ENCODE measurements at places on chromosomes 2 and 18.

- DNase-seq = no peak
These were observed 42.1 kb downstream of the FARSB start for GRCh38 chr2:222613715-222614331.

DNA sequence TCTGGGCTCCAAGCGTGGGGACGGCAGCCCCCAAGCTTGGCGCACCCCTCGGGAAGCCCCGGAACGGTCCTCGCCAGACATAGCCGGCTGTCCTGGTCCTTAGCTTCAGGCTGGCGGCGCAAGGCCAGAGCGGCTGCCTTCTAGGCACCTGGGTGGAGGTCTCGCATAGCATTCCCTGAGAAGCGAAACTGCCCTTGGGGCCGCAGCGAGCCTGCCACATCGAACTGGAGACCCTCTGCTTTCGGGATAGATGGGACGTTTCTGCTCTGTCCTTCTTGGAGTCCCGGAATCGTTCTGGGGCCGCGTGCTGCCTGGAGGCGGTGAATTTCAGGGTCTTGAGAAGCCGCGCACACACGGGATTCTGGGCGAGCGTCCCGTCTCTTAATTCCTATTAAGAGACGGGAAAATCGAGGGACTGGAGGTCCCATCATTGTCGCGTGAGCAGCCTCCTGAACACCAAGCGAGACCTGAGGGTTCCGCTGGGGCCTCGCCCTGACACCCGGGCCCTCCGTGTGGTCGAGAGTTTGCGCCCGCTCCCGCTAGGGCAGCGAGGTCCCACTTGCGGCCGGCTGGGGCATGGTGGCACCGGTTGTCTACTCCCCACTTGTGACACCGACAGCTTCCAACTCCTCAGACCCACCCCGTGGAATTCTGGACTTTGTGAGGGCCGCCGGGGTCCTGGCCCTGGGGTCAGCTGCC, 9.7 kb upstream of the EN1 start:
- DNase-seq = no peak

DNA sequence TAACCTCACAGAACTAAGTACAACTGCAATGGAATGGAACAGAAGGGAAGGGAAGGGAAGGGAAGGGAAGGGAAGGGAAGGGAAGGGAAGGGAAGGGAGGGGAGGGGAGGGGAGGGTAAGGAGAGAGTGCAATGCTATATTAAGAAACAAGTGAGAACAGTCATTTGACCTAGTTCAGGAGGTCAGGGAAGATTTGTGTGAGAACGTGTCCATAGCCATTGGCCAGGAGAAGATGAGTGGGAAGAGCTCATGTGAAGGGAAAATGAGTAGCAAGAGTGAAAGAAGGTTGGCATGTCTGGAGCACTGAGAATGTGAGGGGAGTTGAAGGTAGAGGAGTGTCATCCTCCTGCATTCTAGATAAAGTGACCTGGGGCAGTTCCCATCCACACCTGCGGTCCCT, 481.6 kb downstream of the IRS1 start:
- DNase-seq = no peak

GRCh38 chr2:210460322-210461227, 16.0 kb downstream of the LANCL1 start:
- no peak for DNase-seq

DNA sequence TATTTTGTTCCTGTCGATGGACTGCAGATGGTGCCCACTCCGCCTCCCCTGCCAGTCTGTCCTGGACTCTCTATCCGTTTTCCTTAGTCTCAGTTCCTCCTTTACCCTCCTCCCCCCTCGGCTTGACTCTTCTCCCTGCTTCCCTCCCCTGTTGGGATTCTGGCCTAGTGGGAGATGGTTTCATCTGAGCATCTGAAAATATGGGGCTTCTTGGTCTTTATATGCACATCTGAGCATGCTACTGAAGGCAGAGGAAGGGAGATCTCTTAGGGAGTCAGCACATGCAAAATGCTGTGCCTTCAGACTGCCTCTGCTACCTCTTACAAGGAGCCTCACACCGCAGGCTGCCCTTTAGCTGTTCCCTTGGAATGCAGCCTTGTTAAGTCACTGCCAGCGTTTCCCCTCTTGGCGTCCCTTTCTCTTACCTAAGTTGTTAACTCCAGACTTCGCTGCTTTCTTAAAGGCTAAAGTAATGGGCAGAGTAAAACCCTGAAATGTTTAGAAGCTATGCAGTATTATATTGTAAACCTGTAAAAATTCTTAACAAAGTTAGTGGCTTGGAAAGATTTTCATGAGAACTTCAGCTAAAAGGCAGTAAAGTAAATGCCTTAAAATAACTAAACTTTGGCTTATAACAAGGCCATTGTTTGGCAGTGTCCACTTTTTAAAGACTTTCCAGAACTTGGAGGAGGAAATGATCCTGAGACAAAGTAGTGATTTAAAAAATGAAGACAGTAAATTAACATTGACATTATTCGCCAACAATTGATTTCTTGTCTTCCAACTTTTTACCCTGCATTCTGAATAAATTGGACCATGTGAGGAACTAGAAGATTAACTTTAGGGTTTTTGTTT, 49.8 kb downstream of the LDLRAD4 start:
- no peak for DNase-seq

DNA sequence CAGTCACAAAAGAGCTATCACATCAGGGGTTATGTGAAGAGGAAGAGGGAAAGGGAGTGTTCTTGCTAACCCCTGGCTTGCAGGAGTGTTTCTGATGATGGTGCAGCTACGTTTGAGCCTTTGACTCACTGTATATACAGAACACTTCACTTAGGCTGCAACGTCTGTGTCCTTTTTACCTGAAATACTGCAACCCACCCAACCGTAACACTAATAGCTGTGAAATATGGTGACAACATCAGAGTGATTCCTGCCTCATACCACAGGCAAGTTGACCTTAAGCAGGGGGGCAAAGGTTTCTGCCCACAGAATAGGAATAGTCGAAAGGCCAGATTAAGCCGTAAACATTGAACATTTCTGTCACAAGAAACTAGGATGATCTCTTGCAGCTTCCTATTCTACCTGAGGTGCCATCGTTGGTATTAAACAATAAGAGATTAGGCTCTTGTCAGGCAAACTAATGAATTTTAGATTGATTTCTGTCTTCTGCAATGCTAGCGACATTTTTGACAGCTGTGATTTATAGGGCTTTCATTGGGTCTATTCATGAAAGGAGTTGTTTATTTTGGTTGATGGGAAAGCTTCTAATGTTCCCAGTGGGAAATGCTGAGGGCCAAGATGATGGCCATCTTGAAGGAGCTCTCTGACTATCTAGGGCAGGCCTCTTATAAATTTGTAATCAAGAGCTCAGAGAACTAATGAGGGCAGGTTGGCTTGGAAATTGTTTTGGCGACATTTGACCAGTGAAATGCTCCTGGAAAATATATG, 316.8 kb downstream of the PIK3C3 start:
- no peak for DNase-seq

- DNase-seq = no peak
These were observed 61.7 kb downstream of the TCF7L1 start for GRCh38 chr2:85194780-85195480.

DNA sequence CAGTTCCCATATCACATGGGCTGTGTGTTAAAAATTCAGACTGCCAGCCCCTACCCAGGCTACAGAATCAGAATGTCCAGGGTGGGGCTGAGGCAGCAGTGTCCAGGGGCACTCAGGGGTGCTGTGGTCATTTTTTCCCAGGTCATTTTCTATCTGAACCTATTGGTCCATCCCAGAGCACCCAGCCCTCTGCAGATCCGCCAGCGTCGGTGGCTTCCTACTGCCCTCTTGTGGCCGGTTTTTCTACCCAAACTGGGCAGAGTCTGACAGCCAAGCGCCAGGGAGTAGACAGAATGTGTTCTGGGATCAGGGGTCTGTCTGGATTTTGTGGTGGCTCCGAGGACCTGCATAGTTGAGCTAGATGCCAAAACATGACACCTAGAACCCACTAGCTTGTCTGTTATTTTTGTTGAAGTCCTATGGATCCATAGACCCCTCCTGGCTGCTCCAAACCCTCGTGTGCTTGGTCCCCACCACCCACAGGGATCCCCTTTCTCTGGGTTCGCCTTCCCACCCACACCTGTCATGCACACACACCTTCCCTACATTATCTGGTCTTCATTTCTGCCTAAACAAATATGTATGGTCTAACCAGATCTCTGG, 34.1 kb upstream of the RMDN2 start:
- no peak for DNase-seq

DNA sequence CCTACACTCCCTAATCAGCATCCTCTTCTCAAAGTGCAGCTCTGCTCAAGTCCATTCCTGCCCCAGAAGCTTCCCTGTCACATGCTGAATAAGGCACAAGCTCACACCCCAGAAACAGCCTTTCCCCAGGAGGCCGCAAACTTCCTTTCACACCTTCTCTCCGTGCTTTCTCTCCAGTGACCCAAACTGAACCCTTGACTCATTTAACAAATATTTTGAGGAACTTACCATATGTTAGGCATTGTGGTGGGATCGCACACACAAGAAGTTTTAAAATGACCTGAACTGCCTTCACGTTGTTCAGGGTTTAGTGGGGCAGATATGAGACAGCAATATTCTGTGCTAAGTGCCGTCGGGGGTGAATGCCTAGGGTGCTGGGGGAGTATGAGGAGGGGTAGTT, 161.3 kb downstream of the INSIG2 start:
- peak; percentile 33 for DNase-seq

DNA sequence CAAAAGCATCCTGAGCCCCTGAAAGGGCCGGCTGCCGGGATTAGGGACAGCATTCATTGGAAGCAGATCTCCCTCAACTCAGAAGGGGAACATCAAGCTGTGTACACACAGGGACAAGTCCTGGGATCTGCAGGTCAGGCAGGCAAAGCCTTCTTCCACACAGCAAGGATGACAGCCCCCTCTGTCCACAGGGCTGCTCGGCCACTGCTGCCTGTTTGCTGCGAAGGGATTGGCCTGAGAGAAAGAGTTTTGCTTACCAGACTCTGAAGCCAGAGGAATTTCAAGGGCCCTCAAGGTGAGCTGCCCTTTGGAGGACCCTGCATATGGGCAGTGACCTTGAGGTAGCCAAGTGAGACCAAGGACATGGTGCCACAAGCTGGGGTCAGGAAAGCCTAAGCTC, 11.1 kb downstream of the ZBTB7C start:
- DNase-seq = no peak

GRCh38 chr2:101466426-101466825, 8.5 kb downstream of the RFX8 start:
- no peak for DNase-seq

- no peak for DNase-seq
These were observed 530.0 kb upstream of the ID2 start for GRCh38 chr2:8151888-8152287.

GRCh38 chr18:48796491-48797205, 154.1 kb downstream of the SMAD7 start:
- no peak for DNase-seq

GRCh38 chr18:65975536-65975935, 224.7 kb downstream of the CDH7 start:
- no peak for DNase-seq

- peak; percentile 38 for DNase-seq
These were observed 580 bp upstream of the NDUFV2 start for GRCh38 chr18:9101730-9102507.

DNA sequence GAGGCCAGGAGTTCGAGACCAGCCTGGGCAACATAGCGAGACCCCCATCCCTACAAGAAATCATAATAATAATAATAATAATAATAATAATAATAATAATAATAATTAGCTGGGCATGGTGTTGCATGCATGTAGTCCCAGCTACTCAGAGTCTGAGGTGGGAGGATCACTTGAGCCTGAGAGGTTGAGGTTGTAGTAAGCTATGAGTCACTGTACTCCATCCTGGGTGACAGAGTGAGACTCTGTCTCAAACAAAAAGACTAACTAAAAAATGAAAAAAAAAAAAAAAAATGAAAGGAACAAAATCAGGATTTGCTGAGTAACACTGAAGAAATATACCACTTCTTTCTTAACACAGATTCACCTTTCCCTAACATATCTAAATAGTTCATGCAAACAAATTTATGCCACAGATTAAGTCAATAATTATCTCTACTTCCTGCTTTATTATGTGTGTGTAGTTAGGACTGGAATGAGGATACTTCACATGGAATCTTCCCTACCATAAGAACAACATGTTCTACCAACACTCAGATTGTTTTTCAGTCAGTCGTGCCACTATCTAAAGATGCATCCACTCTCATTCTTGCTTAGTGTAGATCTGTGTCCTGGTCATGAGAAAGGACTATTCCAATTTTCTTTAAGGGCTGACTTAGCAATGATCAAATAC, 928.7 kb downstream of the SLC4A3 start:
- DNase-seq = no peak

DNA sequence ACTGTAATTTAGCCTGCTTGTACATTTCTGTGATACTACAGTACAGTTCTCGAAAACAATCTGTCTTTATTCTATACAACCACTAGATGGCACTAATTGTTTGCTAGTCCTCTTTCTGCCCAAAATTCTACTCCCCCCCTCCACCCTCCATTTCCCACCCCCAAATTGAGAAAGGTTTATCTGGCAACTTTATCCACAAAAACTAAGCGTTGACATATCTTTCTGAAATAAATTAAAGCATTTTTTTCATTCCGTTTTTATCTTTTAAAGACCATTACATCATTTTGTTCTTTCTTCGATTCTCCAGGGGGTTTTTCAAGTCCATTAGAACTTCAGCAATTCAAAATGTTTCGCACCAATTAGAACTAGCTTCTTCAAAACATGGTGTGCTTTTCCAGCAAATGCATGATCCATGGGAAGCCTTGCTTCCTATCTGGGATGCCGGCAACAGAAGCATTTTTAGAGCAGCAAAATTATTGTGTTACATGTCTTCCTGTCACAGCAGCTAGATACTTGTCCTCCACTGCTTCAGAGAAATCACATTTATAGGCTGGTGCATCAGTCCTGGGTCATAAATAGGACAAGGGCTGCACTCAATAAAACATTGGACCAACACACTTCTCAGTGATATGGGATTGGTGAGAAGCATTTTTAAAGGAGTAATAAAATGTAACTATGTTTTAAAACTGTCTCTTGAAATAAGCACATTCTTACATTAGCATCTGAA, 241.3 kb downstream of the PAX3 start:
- no peak for DNase-seq

DNA sequence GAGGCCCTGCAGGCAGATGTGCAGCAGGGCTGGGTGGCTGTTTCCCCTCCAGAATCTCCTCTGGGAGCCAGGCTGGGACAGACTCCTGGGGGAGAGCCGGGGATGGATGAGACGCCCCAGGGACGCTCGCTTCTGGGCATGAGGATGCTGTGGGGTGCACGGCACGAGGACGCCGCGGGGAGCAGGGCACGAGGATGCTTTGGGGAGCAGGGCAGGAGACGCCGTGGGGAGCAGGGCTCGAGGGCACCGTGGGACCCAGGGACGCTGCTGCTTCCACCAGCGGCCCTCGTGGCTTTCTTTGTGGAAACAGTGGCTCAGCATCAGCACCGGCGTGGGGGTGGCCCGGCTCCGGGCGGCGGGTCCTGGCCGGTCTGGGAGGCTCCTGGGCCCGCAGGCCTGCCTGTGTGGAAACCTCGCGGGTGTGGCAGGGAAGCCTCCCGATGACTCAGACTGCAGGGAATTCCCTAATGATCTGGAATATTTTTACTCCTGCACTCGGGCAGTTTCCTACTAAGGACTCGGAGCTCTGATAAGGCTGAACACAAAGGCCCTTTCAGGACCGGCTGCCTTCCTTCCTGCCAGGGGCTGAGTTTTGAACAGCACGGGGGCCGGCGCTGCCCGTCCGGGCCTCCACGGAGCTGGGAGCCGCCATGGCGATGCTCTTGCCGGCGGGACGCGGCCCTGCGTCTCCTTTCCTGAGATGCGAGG, 62.6 kb downstream of the NFATC1 start:
- DNase-seq = peak; percentile 37

- no peak for DNase-seq
These were observed 9.2 kb downstream of the PTPRN start for GRCh38 chr2:219300022-219300421.

- no peak for DNase-seq
These were observed 671.0 kb upstream of the ACVR2A start for GRCh38 chr2:147173798-147174197.

- no peak for DNase-seq
These were observed 513.8 kb downstream of the RNF144A start for GRCh38 chr2:7430869-7431641.

Data from AG04449 (cell line).